Stimulated activated CD4-positive, alpha-beta T cell treated with anti-CD3 and anti-CD28 coated beads, Interleukin-2, amount 100 ng/mL, for 24 hours (primary cell): ENCODE measurements at places on chromosomes 2 and 18.

- DNase-seq, result no peak
These were observed 79.6 kb upstream of the REV1 start for GRCh38 chr2:99569386-99569785.

DNA sequence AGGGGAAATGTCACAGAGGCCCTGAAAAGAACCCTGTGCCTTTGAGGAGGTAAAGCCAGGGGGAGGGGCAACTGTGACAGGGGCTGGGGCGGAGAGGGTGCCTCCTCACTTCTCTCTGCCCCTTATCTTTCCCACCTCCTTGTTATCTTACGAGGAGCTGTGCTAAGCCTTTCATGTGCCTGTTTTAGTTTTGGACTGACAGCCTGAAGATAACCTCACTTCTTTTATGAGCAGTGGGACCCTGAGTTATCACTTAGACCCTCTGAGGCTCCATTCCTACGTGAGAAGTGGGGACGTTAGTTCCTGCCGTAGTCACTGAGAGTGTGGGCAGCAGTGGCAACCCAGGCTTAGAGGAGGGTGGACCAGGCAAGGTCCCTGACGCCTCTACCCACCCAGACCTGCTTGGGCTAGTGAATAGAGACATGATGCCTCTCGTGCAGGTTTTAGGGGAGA, 39.5 kb upstream of the LBH start:
- no peak for DNase-seq

GRCh38 chr2:183019718-183020442, 18.4 kb downstream of the NCKAP1 start:
- no peak for DNase-seq

DNA sequence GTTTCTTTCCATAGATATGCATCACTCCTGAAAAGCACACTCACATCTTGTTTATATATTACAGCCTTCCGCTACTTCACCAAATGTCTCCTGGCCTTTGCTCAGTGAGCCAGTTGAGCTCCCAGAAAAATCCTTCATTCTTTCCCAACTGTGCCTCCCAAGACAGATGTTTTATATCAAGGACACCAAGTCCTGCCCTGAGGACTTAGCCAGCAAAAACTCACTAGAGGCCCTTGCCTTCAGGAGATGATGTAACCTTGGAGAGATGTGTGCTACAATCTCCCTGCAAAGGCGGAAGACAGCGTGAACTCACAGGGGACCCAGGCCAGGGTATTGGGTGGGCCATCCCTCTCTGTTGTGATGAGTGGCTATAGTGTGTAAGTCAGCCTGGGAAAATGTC, 86.1 kb upstream of the CTAGE1 start:
- no peak for DNase-seq
